ENCODE measurements at places on chromosomes 7 and 10.

- DNase-seq: peak; percentile 74
These were observed 746.4 kb downstream of the TNS3 start for GRCh38 chr7:46835556-46835955.

GRCh38 chr7:124201768-124202349 lies 169.0 kb upstream of the TMEM229A start:
- DNase-seq: no peak

DNA sequence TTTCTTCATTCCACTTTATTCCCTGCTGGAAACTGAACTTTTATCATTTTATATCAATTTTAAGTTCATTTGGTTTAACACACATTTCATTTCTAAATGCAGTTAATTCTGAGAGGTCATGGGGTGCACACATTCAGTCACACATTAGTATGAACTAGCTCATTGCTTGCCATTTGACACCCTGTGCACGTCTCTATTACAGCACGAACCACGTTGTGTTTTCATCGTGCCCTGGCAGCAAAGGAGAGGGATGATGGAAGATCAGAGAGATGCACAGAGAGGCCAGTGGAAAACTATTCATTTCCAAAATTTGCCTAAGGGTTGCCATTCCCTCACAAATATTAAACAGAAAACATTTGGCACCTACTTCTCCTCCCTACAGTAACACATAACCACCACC lies 45.4 kb downstream of the CTNNA3 start:
- DNase-seq: no peak

GRCh38 chr7:143018931-143019330 lies 8.0 kb downstream of the OR9A2 start:
- DNase-seq: no peak

DNA sequence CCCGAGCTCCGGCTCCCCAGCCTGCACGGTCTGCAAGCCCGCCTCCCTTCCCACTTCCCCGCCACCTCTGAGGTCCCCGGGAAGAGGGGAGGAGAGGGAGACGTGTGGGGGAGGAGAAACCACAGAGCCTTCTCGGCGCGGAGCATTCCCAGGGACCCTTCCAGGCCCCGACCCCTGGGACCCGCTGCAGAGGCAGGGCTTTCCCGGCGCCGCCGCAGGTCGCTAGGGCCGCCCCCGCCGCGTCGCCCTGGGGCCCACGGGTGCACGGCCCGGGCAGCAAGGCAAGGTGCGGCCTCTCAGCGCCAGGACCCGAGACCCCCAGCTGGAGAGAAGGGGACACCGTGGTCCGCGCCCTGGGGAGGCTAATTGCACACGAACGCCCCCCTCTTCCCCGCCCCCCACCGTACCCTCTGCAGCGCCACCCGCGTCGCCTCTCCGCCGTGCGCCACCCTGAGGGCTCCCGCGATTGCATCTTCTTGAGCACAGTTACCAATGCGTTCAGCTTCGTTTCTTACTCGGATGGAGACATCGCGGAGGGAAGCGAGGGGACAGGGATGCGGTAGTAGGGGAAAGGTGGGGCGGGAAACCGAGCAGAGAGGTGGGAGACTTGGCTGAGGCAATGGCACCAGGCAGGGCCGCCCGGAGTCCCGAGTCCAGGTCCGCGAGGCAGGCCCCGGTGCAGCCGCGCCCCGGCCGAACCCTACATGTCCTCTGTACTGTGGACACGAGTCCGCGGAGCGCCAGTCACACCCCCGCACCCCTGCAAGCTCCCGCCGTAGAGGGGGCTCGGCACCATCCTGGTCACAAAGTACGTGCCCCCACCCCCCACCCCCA lies 28.9 kb downstream of the SKIDA1 start:
- peak; percentile 82 for DNase-seq

- DNase-seq: no peak
These were observed 12.7 kb downstream of the C10orf71 start for GRCh38 chr10:49311555-49312236.

- peak; percentile 12 for DNase-seq
These were observed 31.6 kb upstream of the ZNF746 start for GRCh38 chr7:149529136-149529718.

DNA sequence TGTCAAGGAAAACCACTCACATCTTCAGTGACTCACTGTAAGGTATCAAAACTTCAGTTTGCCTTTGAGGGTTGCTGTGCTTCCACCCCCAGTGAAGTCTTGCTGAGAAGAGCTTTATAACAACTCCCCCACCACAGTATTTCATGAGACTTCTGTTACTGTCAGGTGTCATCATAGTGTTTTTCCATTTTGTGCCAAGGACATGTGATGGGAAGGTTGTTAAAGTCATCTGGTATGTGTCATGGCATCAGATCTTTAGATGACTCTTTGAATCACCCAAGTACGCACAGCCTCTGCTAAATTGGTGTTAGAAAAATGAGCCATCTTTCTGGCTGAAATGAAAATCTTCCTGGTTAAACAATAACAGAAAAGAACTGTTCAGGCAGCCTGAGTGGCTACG lies 115.0 kb upstream of the CCDC6 start:
- no peak for DNase-seq

GRCh38 chr7:33698041-33698440 lies 207.3 kb upstream of the BMPER start:
- no peak for DNase-seq

DNA sequence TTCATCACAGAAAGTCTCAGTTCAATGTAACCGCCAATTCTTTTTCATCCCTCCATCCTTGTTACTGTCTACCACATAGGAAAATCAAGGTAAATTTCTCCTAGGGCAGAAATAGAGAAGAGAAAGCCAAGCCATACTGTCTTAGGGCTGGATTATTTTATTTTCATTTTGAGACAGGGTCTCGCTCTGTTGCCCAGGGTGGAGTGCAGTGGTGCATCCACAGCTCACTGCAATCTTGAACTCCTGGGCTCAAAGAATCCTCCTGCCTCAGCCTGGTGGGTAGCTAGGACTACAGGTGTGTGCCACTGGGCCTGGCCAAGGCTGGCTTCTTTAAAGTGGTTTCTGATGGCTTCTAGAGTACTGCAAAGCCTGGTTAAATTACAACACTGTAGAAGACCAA lies 181.7 kb downstream of the SRPK2 start:
- DNase-seq: no peak

DNA sequence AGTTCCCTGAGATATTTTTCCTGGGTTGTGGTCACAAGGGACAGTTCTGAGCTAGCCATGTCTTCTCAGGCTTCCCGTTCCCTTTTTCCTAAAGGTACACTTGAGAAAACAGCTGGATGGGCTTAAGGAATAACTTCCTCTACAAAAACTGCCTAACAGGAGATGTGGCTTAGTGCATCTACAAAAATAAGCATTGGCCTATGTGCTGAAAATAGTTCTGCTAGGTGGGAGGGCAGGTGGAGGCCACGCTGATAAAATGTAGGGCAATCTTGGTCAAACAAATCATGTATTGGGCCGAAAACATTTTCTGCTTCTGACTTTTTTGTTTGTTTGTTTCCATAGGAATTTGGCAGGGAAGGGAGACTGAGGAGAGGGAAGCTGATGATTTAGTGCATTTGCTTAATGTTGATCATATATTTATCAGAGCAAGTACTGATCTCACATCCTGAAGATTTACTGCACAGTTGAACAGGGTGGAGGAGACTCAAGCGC lies 409.4 kb upstream of the FZD8 start:
- DNase-seq: no peak

DNA sequence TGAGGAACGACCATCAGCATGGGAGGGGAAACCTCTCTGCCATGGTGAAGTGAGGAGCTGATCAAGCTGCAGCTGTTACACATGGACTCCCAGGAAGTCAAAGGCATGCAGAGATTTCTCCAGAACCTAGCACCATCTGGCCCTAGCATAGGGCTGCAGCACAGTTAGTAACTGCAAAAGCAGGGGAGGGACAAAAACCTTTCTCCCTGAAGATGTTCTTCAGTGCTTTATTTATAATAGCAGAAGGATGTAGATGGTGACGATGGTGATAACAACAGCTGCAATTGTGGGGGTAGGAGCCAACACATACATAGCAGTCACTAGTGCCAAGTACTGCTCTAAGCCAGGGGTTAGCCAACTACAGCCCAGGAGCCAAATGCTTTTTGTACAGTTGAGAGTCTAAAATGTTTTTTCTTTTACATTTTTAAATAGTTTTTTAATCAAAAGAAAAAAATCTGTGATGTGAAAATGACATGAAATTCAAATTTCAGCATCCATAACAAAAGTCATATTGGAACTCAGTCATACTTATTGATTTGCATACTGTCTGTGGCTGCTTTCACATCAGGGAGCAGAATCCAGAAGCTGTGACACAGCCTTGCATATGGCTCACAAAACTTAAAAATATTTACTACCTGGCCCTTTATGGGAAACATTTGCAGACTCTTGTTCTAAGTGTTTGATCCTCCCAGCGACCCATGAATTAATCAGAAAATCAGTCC lies 299.5 kb downstream of the ELMO1 start:
- peak; percentile 7 for DNase-seq

DNA sequence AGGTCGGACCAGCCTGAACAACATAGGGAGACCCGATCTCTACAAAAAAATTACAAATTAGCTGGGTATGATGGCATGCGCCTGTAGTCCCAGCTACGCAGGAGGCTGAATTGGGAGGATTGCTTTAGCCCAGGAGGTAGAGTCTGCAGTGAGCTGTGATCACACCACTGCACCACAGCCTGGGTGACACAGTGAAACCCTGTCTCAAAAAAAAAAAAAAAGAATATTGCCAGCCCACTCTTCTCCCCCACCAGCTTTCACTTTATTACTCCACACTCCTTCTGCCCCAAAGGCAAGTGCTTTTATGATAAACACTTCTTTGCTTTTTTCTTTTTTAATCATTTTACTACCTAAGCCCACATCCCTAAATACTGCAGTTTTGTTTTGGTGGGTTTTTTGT lies 14.8 kb downstream of the RAB19 start:
- no peak for DNase-seq

- DNase-seq: peak; percentile 73
These were observed 100.6 kb downstream of the PLXNA4 start for GRCh38 chr7:132475669-132476116.

GRCh38 chr10:118238573-118239235 lies 103.4 kb downstream of the FAM204A start:
- DNase-seq: no peak

- no peak for DNase-seq
These were observed 73.4 kb downstream of the HIPK2 start for GRCh38 chr7:139704308-139704879.

DNA sequence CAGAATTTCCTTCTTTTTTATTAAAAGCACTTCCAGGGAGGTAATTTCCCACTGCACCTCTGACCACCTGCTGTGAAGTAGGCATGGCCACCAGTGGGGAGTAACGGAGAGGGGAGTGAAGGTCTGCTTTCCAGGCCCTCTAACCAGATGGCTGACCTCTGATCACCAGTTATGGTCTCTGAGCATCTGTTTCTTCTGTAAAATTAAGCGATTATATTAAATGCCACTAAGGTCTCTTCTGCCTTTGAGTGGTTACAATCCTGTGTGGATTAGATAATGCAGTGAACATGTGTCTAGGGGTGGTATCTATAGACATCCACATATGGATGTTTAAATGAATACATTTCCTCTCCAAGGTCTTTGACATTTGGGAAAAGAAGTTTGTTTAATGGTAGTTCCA lies 199.6 kb downstream of the HERPUD2 start:
- no peak for DNase-seq

GRCh38 chr7:93048136-93048930 lies 69.4 kb downstream of the SAMD9 start:
- DNase-seq: no peak

GRCh38 chr10:85578860-85579259 lies 787.7 kb downstream of the GRID1 start:
- DNase-seq: no peak

- no peak for DNase-seq
These were observed 70.0 kb downstream of the MINDY4 start for GRCh38 chr7:30841025-30841735.

GRCh38 chr7:78167860-78168259 lies 369.3 kb downstream of the PHTF2 start:
- DNase-seq: no peak

DNA sequence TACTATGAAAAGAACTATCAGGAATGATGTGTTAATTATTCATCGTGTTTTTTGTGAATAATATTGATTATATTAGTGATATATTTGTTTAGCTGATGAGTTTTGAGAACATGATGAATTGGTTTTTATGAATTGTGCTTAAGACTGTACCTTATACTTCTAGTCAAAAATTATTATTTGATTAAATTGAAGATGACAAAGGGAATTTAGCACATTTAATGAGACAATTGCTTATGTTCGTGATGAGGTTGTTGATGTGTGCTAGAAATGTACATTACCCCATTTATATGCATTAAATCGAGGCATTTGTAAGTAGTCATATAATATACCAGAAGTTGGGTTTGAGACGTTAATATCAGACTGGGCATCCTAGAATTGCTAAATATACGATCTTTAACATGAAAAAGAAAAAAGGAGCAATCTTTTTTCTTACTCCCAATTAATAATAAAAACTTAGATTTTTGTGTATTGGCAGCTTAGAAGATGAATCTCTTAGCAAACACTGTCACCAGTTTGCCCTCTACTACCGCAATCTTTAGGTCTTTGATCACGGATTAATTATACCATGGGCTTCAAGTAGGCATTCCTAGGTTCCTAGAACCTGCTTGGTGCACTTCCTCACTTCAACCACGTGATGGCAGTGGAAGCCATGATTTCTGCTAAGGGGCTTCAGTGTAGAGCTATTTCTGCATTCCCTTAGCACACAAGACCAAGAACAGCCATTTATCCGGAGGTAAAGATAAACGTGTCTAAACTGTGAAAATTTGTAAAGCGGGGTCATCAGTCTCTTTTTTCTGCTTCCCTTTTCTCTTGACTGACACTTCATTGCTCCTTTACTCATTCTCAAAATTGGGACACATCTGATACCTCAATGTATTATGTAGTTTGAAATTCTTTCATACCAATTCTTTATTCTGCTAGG lies 1.6 kb downstream of the KLHDC10 start:
- DNase-seq: peak; percentile 92

DNA sequence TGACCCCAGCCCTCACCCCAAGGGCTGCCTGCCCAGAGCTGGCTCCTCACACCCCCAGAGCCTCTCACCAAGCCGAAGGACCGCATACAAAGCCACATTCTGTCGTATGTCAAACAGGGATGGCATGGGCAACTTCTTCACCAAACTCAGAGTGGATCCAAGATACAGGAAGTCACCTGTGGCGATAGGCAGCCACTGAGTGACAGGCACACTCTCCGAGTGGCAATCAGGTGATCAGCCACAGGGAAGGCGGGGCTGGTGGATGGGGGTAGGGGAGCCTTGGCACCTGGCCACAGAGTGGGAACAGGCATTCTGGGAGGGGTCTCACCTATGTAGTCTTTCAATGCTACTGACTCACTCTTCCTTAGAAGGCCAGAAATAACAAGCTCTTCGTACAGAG lies 7.1 kb upstream of the ASB10 start:
- DNase-seq: no peak

- no peak for DNase-seq
These were observed 322.1 kb downstream of the DNAJB6 start for GRCh38 chr7:157658851-157659412.

- no peak for DNase-seq
These were observed 68.4 kb upstream of the PALS2 start for GRCh38 chr7:24504836-24505235.

- DNase-seq: no peak
These were observed 14.4 kb downstream of the AIFM2 start for GRCh38 chr10:70118196-70118595.

- no peak for DNase-seq
These were observed 12.7 kb upstream of the RHBDD2 start for GRCh38 chr7:75866114-75866488.

GRCh38 chr10:82282782-82283456 lies 407.9 kb downstream of the NRG3 start:
- no peak for DNase-seq
